ENCODE measurements at places on chromosomes 2 and 18.

GRCh38 chr2:6148882-6149281, 456.7 kb downstream of the SOX11 start:
- no peak for DNase-seq

DNA sequence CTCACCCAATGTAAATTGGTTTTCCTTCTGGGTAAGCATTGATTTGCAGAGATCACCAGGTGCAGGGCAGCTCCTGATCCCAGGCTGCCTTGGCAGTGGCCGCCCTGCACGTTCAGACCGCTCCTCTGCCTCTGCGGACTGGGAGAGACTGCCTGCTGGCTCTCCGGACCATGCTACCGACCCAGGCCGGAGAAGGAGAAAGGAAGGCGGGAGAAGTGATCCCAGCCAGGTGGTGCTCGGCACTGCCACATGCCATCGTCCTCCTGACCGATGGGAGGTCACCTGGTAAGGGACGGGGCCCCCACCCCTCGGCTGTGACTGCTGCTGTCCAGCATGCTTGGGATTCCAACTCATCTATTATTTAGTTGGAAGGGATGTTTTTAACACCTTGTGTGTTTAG, 108.1 kb upstream of the POU3F3 start:
- no peak for DNase-seq

DNA sequence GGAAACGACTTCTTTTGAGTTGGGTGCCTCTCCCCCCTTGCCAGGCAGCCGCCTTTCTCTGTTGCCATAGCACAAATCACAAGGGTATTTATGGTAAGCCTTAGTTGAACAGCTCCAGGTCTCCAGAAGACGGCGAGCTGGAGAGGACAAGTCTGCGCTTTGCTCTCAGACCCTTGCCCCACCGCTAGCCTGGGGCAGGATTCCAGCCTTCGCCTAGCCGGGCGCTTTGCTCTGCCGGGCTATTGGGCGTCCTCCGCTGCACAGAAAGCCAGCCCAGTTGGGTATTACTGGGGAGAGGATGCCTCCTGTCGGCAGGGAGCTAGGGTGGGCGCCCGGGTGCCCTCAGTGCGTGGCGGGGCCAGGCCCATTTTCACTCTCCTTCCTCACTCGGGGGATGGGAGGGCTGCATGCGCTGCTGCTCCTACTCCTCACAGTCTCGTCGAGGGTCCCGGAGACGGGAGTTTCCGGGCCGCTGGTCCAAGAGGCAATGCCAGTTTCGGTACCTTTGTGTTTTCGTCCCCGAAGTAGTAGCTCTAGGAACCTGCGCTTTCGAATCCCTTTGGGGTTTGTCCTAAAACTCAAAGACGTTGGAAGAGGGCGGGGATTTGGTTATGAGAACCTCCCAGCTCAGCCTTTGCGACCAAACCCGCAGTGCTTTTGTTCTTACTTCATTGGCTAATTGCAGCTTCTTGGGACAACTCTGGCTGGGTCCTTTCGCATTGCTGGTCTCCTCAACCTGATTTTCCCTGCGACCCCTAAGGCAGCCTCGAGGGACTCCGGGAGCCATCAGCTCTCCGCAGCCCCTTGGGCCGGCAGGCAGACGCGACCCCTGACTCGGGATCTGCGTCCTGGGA, 3.6 kb upstream of the DLX2 start:
- DNase-seq, result no peak

- no peak for DNase-seq
Observed at GRCh38 chr2:167332358-167332757, 444.1 kb downstream of the XIRP2 start.

GRCh38 chr18:56517196-56517595, 121.2 kb downstream of the TXNL1 start:
- DNase-seq, result peak; percentile 29

GRCh38 chr2:47486841-47487497, 84.0 kb downstream of the MSH2 start:
- DNase-seq, result peak; percentile 10

- no peak for DNase-seq
Observed at GRCh38 chr2:746697-747096, 69.5 kb upstream of the TMEM18 start.

GRCh38 chr2:55101466-55101865, 51.2 kb upstream of the RTN4 start:
- no peak for DNase-seq

GRCh38 chr2:192500550-192501200, 305.9 kb upstream of the TMEFF2 start:
- DNase-seq, result no peak

DNA sequence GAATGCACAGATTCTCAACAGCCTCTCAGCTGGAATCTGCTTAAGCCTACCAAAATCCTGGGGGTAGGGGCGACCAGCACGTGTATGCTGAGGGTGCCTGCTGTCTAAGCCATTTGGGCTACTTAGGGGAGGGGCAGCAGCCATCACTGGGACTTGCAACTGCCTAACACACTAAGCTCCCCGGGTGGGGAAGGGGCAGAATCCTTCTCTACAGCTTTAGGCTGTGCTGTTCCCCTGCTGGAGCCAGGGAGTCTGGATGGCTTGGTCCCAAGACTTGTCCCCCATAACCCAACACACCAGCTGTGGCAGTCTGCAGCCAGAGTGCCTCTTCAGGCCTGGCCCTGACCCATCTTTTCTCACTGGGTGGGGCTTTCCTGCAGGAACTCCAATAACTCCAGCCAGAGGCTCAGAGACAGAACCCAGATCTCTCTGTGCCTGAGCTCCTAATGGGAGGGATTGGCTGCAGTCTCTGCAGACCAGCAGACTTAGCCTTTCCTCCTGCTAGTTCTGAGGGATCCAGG, 305.4 kb upstream of the RND3 start:
- DNase-seq, result no peak

Data from renal pelvis (tissue), 12 donors.